CD4-positive, alpha-beta memory T cell (primary cell): ENCODE measurements at places on chromosomes 5 and 9. TPM values are rescaled to one million over a fixed set of nuclear protein-coding genes. Genes with fewer than 3 reads are reported as not detected.

FOXD4L6 gene
- polyA plus RNA-seq: not detected

TIGD6 gene
- polyA plus RNA-seq: 1.3 TPM

BSPRY gene
- 0.93 TPM for polyA plus RNA-seq

PCA3 gene
- not detected for polyA plus RNA-seq

OBP2B gene
- not detected for polyA plus RNA-seq

ERAP2 gene
- polyA plus RNA-seq: 112 TPM

CFAP77 gene
- polyA plus RNA-seq: not detected

SLC28A3 gene
- not detected for polyA plus RNA-seq

MOB3B gene
- 0.05 TPM for polyA plus RNA-seq

IL5 gene
- polyA plus RNA-seq: not detected

RNF130 gene
- polyA plus RNA-seq: 16.8 TPM

PHF24 gene
- polyA plus RNA-seq: not detected

LCN12 gene
- not detected for polyA plus RNA-seq

ZBTB26 gene
- 1.4 TPM for polyA plus RNA-seq

RGMB gene
- 7.7 TPM for polyA plus RNA-seq

IFNA5 gene
- polyA plus RNA-seq: not detected

BRINP1 gene
- polyA plus RNA-seq: not detected

SPINK1 gene
- polyA plus RNA-seq: not detected

TMC1 gene
- not detected for polyA plus RNA-seq

NTNG2 gene
- 1.0 TPM for polyA plus RNA-seq

TSSK1B gene
- polyA plus RNA-seq: not detected

SH3GL2 gene
- not detected for polyA plus RNA-seq

OR1Q1 gene
- not detected for polyA plus RNA-seq
